H7 (cell line): ENCODE measurements at places on chromosomes 12 and 14. TPM values are rescaled to one million over a fixed set of nuclear protein-coding genes. Genes with fewer than 3 reads are reported as not detected.

The MUCL1 gene
- total RNA-seq: not detected in 2 replicates

The RNF212B gene
- total RNA-seq: 0.24 TPM in 1 of 2 replicates, not detected in the other

The CCDC88C gene
- total RNA-seq: 25.2 and 34.0 TPM in 2 replicates

The FAM181A gene
- not detected in 2 replicates for total RNA-seq

The FRMD6 gene
- 17.4 TPM in 2 replicates for total RNA-seq

The NFATC4 gene
- 12.2 and 28.3 TPM in 2 replicates for total RNA-seq

The HSPA2 gene
- total RNA-seq: 14.1 and 21.4 TPM in 2 replicates

The CLEC4D gene
- 0.07 TPM in 1 of 2 replicates, not detected in the other for total RNA-seq

The EML1 gene
- 19.1 and 22.8 TPM in 2 replicates for total RNA-seq

The IL23A gene
- 4.0 and 7.6 TPM in 2 replicates for total RNA-seq

The NPC2 gene
- 144 and 156 TPM in 2 replicates for total RNA-seq

The PRR4 gene
- 0.78 and 2.1 TPM in 2 replicates for total RNA-seq

The SYNE2 gene
- total RNA-seq: 35.3 and 67.3 TPM in 2 replicates

The CLEC7A gene
- 0.07 TPM in 2 replicates for total RNA-seq

The MAX gene
- total RNA-seq: 20.3 and 21.6 TPM in 2 replicates

The CEP128 gene
- 7.9 and 10.6 TPM in 2 replicates for total RNA-seq

The GLI1 gene
- 9.7 and 13.1 TPM in 2 replicates for total RNA-seq

The DTX1 gene
- 1.00 and 2.5 TPM in 2 replicates for total RNA-seq

The TAS2R14 gene
- 0.10 and 0.92 TPM in 2 replicates for total RNA-seq

The EML5 gene
- total RNA-seq: 0.07 and 0.38 TPM in 2 replicates

The OR6C65 gene
- total RNA-seq: not detected in 2 replicates

The CLEC6A gene
- total RNA-seq: 0.07 and 0.31 TPM in 2 replicates

The STXBP6 gene
- 1.0 and 1.2 TPM in 2 replicates for total RNA-seq

The CCDC177 gene
- total RNA-seq: 0.04 and 0.17 TPM in 2 replicates

The AKAP5 gene
- total RNA-seq: 0.62 and 1.1 TPM in 2 replicates

The LHX5 gene
- 0.07 and 0.85 TPM in 2 replicates for total RNA-seq

The RTL1 gene
- total RNA-seq: not detected in 2 replicates

The PITPNM2 gene
- total RNA-seq: 3.5 and 3.7 TPM in 2 replicates

The HOXC10 gene
- total RNA-seq: not detected in 2 replicates

The SIX6 gene
- total RNA-seq: 0.04 and 0.07 TPM in 2 replicates

The KRT71 gene
- total RNA-seq: not detected in 2 replicates

The CELA1 gene
- total RNA-seq: not detected in 2 replicates

The HOXC6 gene
- not detected in 2 replicates for total RNA-seq

The PLCZ1 gene
- not detected in 2 replicates for total RNA-seq

The YLPM1 gene
- total RNA-seq: 10.1 and 29.6 TPM in 2 replicates
